ENCODE measurements at places on chromosomes 2 and 18.
A peak's percentile ranks its signal among the peaks of the same experiment; 100 is the strongest.

DNA sequence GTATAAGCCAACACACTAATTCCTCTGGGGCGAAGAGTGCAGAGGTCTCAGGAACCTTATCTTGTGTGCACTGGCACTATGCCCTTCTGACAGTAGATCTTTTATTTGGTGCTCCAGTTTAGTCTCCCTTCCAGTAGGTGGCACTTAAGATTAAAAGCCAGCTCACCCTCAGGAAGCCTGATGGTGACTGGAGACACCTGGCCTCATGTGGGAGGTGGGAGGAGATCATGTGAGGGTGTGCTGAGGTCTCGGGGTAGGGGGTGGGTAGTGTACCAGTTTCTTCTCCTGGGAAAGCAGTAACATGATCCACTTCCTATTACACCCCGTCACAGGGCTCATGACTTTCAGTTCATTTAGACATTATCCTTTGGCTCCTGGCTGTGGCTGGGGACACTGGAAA is 654.9 kb downstream of the ADCYAP1 start:
- DNase-seq: no peak

DNA sequence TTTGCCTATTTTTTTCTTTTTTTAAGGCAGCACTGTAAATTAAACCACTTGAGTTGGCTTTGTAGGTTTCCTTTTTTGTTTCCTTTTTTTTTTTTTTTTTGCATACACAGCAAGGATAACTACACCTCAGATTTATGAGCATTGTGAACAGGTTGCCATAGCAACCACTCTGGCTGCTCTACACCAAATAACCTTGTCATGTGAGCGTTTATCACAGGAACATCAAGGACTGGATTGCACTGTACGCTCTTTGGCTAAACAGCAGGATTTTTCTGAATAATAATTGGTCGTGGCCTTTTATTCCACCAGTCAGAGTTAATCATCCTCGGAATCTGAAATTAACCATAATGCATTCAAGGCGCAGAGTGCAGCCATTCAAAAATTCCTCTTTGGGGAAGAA is 199.1 kb upstream of the SLC14A2 start:
- DNase-seq: no peak

DNA sequence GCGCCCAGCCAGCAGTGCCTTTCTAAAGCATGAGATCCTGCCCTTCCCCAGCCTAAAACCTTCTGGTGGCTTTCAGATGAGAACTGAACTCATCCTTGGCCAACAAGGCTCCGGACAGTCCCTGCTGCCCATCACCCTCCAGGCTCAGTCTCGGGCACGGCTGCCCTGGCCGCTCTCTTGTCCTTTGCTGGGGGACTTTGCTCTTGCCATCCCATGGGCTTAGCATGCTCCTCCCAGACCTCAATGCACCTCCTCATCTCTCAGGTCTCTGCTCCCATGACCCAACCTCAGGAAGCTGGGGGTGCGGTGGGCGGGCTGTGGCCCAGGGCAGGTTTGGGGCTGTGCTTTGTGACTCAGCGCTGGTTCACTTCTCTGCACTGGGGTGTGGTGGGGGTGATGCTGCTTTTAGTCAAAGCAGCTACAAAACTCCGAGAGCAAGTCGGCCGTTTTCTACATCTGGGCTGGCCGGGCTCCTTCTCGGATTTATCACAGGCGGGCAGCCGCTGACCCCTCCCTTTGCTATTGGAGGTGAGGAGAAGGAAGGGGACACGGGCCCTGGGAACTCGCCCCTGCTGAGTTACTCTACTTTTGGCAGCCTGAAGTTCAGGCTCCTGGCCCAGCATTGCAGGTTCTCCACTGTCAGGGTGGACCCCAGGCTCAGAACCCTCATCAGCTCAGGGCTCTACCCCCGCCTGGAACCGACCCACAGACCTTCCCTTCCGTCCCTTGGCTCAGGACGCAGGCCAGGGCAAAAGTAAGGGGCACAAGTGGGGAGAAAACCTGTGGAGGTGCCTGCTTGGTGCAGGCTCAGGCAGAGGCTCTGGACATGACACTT is 90.6 kb upstream of the TAF1B start:
- DNase-seq: no peak

DNA sequence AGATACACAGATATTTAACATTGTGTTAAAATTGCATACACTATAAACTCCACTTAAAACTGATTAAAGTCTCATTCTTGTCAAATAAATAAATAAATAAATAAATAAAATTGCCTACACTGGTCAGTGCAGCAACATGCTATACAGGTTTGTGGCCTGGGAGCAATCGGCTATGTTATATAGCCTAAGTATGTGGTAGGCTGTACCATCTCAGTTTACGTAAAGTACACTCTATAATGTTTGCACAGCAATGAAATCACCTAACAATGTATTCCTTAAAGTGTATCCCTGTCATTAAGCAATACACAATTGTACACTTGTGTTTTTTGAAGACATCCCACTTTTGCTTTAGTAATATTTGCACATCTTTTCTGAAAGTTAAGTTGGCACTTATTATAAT is 337.7 kb upstream of the SETBP1 start:
- no peak for DNase-seq

DNA sequence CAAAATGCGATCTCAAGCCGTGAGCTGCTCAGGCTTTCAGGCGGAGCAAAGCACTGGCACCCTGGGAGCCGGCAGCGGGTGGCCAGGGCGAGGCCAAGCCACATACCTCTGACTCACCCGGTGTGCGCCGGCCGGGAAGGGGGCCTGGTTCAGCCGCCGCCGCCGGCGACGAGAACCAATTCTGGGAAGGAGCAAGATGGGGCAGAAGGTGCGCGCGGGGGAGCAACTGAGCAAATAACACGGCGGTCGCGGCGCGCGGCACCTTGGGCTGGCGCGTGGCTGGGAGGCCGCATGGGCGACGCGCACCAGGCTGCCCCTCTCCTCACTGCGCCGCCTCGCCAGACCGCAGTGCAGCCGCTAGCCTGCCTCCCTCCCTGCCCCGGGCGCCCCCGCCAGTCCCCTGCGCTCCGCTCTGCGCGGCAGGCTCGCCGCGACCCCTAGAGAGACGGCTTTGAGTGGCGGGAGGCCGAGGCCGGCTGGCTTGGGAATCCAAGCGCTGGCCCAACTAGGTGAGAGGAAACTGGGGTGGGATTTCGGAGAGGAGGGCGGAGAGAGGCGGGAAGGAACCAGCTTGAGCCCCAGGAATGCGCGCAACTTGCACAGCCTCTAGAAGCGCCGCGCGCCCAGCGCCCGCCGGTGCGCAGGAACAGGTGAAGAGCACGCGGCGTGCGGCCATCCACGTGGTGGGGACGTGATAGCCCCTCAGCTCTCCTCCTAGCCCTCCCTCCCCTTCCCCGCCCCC is 3.2 kb downstream of the NRP2 start:
- DNase-seq: no peak

- DNase-seq: no peak
These were observed 432.3 kb downstream of the SUCLG1 start for GRCh38 chr2:84026818-84027217.

GRCh38 chr2:195820373-195820772 is 163.3 kb downstream of the SLC39A10 start:
- DNase-seq: no peak

- no peak for DNase-seq
These were observed 222.3 kb downstream of the ZBTB7C start for GRCh38 chr18:48186861-48187260.

GRCh38 chr2:71933467-71934319 is 214.0 kb downstream of the CYP26B1 start:
- no peak for DNase-seq

- peak; percentile 33 for DNase-seq
These were observed at the start of gene INPP4A for GRCh38 chr2:98444436-98445176. Gene INPP4A (plus strand): TSS chr2:98444858. CDS start chr2:98520049, 75,191 bp downstream.

DNA sequence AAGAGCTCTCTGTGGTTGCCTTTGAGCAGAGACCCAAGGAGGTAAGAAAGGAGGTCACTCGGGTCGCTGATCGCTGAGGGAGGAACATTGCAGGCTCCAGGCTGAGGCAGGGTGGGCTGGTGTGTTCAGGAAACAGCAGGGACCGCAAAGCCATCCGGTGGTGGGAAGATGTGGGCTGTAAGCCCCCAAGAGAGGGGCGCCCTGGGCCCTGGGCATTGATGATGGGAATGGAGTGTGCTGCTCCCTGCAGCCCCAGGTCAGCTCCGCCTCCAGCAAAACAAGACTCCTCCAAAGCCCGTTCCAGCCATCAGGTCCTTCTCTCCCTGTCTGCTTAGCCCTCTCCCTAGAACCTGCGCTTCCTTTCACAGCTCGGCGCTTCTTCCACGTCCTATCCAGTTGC is 229.7 kb downstream of the KLHL29 start:
- DNase-seq: no peak
